ENCODE measurements at places on chromosomes 7 and 10. TPM values are rescaled to one million over a fixed set of nuclear protein-coding genes. Genes with fewer than 3 reads are reported as not detected.

The MUC12 gene
- 0.42 TPM for total RNA-seq

The CPA2 gene
- 0.22 TPM for total RNA-seq

DNA sequence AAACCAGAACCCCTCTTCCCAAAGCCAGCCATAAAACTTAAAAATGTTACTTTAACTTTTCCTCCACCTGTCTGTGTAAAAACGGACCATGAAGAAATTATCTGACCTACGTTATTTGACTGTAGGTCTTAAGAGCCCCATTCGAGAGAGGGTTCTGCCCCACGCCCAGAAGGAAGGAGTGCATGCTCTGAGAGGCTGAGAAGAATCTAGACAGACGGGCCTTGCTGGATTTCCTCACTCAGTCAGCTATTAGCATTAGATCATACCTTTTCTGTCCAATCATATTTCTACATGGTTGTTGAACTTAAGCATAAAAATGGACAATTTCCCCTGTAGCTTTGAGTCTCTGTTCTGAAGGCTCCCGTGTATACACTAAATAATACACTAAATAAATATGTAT lies 38.1 kb upstream of the WDR11 start:
- DNase-seq: no peak

GRCh38 chr7:121562259-121562658 lies 166.2 kb upstream of the FAM3C start:
- DNase-seq: no peak

- DNase-seq: peak; percentile 70
These were observed 75.5 kb downstream of the HIPK2 start for GRCh38 chr7:139702313-139702731.

DNA sequence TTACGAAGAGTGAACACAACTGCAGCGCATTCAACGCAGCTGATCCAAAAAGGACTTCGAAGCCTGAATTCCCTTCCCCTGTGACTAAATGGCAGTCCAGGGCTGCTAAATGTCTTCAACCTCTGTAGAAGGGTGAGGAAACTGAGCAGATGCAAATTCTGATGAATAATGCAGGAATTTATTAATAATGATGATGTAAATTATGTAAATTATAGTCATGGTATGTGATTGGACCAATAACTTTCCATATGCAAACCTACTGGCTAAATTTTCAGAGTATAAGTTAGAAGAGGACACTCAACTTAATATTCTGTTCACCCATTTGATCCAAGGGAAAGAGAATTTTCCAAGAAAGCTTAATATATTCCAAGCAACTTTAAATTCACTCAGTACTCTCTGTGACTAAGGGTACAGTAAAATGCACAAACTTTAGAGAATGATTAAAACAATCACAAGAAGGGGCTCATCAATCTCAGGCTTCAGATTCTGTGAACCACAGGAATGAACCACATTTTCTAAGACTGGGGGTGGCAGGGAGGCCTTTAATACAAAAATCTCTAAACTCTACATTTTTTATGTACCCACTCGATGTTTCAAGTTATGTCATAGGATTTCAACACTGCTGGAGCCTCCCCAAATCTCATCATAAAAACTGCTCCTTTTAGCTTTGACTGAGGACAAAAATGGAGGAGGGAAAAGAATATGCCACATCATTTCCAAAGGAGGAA lies 3.5 kb downstream of the FGFR2 start:
- no peak for DNase-seq

DNA sequence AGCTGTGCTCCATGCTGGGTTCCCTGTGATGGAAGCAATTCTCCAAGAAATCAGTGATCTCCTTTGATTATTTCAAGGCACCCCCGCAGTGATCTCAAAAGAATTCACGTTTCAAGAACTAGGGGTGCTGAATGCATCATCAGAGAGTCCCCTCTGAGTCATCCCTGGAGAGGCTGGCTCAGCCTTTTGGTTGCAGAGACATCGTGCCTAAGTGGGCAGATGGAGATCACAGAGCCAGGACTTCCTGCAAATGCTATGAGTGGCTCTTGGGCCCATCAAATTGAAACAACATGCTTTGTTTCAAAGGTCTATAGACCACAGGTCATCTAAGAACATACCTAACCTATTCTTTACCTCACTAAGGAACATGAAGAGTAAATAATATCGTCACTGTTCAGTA lies 41.5 kb upstream of the PLEKHA1 start:
- no peak for DNase-seq

GRCh38 chr7:107551936-107552335 lies 11.8 kb downstream of the COG5 start:
- no peak for DNase-seq

GRCh38 chr7:17368856-17369524 lies 70.5 kb downstream of the AHR start:
- DNase-seq: no peak

- no peak for DNase-seq
These were observed 14.6 kb downstream of the PPIF start for GRCh38 chr10:79361726-79362397.

GRCh38 chr10:129880191-129880870 lies 83.7 kb downstream of the EBF3 start:
- no peak for DNase-seq

The OGDHL gene
- total RNA-seq: 2.0 TPM

DNA sequence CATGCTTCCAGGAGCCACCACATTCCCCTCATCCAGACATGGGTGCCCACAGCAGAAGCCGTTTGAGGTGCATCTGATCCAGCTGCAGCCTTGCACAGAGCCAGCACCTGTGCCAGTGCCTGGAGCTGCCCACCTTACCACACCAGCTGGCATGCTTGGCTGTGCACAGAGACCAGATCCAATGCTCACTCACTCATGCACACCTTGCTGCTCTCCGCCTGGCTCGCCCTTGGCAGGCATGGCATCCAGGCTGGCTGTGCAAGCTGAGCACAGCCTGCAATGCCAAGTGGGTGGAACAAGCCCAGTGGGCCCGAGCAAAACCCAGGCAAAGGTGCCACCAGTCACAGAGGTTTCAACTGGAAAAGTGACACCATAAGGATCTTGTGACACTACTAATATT lies 66.9 kb upstream of the SEMA3A start:
- DNase-seq: no peak

DNA sequence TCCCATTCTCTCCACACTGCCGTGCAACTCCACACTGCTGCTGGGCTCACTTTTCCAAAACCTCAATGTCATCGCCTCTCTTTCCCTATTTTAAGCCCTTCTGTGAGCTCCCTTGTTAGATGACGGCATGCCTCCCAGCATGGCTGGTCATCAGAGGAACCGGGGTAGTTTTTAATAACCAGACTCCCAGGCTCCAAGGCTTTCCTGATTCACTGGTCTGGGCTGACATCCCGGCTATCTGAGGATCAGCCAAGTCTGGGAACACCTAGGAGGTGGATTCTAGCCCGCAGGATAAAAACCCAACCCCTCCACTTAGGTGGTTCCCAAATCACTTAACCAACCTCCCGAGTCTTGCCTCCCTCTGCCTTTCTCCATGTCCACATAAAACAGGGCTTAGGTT lies 295.4 kb upstream of the FZD8 start:
- DNase-seq: no peak

The AGR3 gene
- not detected for total RNA-seq

The MICALL2 gene
- 8.8 TPM for total RNA-seq

The BCL7B gene
- total RNA-seq: 55.4 TPM

DNA sequence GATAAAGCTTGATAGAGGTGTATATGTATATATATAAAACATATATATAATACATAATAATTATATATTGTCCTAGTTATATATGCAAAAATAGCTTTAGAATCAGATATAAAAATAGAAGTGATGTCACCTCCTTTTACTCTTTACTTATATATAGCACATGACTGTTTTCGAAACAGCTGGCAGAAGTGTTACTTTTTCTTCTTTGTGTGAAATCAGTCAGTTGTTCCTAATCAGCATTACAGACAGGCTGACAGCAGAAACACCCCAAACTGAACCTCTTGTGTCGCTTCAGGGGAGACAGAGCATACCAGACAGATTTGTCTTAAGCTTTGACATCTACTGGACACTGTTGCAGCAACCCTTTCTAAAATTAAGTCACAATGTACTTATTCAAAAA lies 684.9 kb upstream of the CELF2 start:
- no peak for DNase-seq

DNA sequence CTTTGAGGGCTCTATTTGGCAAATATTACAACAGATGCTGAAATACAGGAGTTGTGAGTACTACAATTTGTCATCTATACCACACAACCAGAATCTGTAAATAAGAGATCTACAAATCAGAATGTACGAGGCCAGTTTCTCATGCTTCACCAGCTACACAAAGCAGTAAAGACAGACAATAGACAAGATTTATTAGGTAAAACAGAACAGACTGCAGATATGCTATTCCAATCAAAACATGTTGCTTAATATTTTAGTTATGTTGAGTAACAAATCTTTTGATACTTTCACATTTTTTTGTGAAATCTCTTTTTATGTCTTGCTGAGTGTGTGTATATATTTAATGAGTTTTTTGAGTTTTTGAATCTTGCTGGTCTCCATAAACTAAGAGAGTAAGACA lies 109.1 kb downstream of the CHCHD3 start:
- DNase-seq: no peak

DNA sequence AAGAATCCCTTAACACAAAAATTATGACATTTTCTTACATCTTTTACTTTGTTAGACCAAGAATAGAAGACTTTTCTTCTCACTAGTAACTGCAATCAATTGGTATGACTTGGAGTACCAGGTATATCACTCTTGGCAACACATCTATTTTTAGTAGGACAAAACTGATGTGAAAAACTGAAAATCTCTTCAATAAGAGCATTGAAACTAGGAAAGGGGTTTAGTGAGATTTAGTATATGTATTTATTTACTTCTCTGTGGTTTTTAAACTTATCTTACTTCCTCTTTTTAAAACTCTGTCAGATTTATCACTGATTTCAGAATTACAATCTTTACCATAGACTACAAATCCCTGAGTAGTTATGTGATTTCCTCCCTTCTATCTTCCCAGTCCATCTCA lies 366.2 kb downstream of the PCDH15 start:
- DNase-seq: no peak

The CLCN1 gene
- not detected for total RNA-seq

The ZNF488 gene
- not detected for total RNA-seq

- no peak for DNase-seq
These were observed 64.1 kb downstream of the CAV1 start for GRCh38 chr7:116588641-116589594.

DNA sequence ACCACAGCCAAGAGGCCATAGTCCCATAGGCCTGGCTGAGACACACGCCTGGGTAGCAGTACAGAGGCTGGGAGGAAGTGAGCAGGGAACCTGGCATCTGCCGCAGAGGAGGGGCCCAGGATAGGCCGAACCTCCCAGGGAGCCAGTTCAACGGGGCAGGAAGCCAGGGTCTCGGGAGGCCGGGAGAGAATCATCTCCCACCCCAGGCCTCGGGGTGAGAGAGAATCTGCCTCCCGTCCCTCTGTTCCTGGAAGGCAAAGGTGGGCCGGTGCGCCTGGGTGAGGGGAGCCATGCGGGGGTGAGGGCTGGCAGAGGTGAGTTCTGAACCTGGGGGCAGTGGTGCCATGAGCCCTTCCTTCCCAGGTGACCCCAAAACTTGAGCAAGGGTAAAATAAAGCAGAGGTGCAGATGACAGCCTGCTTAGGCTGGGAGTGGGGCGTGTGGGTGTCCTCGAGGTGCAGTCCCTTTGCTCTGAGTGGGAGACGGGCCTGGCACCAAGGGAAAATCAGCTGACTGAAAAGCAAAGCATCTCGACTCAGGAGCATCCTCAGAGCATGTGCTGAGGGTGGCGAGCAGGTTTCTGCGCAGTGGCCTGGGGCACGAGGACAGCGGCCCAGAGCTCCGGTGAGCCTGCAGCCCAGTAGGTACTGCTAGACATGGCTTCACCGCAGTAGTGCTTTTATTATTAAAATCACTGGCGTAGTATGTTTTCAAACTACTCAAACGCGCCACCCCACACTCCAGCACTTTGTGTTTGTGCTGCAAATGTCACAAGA lies 15.5 kb downstream of the AGAP3 start:
- DNase-seq: no peak

GRCh38 chr7:28787106-28787505 lies 171.0 kb downstream of the TRIL start:
- DNase-seq: no peak

DNA sequence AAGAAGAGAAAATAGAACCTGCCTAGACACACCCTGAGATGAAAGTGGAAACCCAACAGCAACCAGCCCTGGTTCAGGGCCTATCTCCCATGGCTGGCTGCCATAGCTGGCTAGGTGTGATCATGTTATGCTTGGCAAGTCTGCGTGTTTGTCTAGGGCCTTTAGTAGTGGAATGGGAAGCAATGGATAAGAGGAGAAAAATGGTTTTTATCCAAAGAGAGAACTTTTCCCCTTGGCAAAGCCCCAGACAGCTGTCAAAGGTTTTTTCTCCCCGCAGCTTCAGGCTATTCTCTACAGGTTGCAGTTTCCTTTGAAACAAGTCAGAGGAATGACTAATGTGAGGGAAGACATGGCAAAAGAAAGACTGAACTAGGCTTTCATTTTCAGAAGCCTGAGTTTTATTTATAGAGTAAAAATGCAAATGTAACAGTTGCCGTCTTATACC lies 161.5 kb downstream of the SEMA3D start:
- DNase-seq: no peak

All from adrenal gland (tissue), 19 donors.